ENCODE measurements at places on chromosomes 3 and 15.

DNA sequence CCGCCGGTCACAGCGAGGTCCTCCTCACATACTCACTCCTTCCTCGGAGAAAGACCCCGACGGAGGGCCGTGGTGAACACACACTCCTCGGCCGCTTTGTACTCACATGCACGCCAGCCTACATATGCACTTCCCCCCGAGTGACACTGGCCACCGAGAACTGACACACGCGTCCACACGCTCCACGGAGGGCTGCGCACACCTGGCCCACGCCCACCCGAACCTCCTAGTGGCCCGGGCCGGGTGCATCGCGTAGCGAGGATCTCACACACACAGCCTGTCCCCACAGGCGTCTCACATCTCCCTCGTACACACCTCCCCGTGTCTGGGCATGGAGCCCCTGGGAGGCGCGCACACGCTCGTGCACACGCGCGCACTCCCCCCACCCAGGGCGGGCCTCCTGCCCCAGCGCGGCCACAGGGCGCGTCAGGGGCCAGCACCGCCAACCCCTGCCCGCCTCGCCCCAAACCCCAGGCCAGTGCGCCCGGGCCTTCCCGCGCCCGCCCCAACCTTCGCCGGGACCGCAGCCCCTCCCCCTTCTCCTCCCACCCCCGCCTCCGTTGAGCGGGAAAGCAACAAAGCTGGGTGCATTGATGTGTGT lies 411 bp upstream of the C3orf70 start:
- DNase-seq, result no peak

- DNase-seq, result no peak
These were observed 1.2 kb upstream of the LMCD1 start for GRCh38 chr3:8500319-8500988.

DNA sequence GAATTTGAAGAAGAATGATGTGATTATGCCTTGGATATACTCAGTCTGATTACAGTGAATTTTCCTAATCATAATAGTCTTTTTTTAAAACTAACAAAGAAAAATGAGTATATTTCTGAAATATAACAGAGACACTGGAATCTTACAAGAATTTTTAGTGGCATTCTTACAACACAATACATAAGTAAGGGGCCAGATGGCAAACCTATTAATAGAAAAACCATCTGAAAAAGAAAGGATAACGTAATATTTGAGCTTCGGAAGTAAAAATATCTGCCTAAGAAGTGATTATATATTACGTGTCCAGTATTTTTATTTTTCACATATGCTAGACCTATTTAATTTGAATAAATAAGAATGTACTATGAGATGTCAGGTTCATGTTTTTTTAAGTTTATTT lies 452.8 kb downstream of the NAALADL2 start:
- no peak for DNase-seq

DNA sequence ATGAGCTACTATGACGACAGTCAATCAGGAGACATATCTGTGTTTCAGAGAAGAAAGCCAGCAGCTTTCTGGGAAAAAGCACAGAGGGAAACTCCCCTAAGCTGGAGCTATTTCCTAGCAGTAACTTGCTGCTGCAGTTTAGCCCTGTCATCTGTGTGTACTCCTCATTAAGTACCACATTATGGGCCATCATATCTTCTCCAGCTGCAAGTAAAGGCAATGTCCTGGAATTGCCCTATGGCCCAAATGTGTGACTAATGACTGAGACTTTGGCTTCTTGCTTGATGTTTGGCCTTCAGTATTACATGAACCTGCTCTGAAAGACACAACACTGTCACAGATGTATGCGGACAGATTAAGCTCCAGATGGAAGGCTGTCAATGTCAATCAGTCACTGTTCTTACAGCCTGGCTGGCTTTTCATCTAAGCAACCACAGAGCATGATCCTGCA lies 190.8 kb downstream of the FHIT start:
- no peak for DNase-seq

GRCh38 chr3:99757966-99758365 lies 59.7 kb upstream of the CMSS1 start:
- DNase-seq, result no peak

DNA sequence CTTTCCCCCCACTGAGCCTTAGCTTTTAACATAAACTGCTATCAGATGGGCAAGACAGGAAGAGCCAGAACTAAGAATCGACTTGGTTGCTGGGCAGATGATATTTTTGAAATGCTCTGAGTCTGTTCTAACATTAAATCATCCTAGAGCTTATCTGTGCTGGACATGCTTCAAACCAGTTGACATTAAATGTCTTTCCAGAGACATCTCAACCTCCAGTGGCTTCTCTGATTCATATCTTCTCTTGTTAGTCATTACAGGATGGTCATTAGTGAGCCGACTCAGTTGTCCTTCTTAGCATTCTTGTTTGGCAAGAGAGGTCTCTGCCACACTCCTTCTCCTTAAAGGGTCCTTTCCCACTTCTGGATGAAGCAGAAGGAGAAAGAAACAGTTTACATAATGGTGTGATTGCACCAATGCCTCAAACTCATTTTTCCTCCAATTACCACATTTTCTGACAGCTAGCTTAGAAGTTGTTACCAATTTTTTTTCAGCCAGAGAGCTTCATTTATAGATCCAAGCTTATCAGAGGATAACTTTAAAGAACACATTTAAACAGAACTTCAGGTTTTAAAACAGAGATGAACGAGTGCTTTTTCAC lies 21.7 kb upstream of the SYN2 start:
- no peak for DNase-seq

DNA sequence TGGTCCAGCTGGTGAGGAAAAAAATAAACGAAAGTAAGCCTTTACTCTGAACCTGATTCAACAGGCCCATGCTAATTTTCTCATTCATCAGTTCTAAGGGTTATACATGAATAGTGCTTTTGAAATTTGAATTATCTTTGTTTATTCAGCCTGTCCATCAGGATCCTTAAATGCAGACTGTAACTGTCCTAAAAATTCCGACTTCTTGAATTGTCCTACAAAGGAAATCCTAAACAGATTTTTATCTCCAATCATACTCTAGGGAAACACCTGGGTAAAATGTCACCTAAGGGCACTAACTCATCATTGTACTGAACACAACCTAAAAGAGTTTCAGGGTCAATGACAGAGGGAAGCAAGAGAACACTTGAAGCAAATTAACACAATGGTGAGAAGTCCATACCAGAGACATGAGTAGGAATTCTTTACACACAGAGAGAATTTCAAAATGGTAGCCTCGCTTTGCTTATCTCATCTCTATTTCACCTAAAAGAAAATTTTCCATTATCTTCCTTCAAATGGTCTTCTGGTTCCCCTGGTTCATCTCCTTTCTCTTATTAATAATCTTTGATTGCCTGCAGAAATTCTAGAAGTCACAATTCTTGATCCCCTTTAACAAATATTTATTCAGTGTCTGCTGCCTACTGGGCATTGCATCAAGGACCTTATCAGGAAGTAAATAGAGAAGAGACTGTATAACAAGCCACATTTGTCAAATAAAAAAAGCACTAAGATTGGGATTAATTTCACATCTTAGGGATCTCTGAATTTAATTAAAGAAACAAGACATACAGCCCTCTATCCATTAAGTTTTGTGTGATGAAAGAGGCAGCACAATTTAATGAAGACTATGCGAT lies 182.7 kb downstream of the MEIS2 start:
- no peak for DNase-seq

- no peak for DNase-seq
These were observed 12.2 kb downstream of the ZFAND6 start for GRCh38 chr15:80071652-80072051.

DNA sequence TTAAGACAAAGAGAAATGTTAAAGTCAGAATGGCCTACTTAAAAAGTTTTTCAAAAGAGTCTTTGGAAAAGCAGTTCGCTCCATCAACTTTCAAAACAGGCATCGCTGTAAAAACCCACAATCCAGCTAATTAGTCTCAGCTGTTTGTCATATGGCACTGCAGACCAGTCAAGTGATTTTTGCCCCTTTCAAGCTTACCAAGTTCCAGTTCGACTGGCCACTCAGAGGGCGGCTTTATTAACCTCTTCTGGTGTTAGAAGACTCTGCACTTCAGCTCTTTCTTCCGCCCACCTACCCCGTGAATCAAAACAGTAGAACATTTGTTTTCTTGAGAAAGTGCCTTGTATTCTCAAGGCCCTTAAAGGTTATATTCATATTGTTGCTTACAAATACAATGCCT lies 19.3 kb downstream of the RAB27A start:
- no peak for DNase-seq

DNA sequence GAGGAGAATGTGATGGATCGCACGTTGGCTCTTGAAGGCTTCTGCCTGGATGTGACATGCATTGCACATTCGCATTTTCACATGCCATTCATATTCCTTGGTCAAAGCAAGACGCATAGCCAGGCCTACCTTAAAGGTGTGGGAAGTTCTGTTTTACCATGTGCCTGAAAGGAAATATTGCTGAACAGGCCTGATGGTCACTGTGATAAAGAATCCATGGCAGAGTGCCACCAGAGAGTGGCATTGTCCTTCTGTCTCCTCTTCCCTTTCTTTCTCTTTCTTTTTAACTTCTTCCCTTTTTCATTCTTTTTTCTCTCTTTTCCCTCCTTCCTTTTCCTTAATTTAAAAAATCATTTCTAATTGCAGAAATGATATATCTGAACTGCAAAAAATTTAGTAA lies 15.9 kb upstream of the MITF start:
- no peak for DNase-seq

- no peak for DNase-seq
These were observed 7.2 kb downstream of the UROC1 start for GRCh38 chr3:126510308-126510910.

- no peak for DNase-seq
These were observed 181.6 kb downstream of the CFAP20DC start for GRCh38 chr3:58868097-58868779.

GRCh38 chr3:7309641-7310102 lies 448.8 kb downstream of the GRM7 start:
- DNase-seq, result no peak

DNA sequence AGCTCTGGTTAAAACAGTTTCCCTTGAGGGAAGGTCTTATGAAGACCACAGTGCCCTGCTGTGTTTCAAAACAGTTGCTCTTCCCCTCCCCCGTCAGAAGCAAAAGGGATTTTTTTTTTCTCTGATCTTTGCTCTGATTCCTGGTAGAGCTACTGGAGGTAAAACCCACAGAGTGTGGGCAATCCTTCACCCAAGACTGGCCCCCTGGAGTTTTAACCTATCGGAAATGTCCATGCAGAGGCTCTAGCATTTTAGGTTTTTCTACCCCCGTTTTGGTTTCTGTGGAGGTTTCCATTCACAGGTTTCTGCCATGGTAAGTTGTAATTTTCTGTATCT lies 27.7 kb downstream of the GRM2 start:
- no peak for DNase-seq

DNA sequence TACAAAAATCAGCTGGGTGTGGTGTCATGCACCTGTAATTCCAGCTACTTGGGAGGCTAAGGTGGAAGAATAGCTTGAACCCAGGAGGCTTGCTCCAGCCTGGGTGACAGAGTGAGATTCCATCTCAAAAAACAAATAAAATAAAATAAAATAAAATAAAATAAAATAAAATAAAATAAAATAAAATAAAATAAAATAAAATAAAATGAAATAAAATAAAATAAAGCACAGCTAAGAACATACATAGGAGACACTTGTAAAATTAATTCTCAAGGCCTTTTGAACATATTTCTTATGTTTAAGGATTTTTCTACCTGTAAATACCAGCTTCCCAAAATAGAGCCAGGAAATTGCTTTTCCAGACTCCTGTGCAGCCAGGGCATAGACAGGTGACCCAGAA lies 703.0 kb downstream of the ZPLD1 start:
- no peak for DNase-seq

GRCh38 chr15:64842986-64843561 lies 1.4 kb downstream of the PLEKHO2 start:
- no peak for DNase-seq

DNA sequence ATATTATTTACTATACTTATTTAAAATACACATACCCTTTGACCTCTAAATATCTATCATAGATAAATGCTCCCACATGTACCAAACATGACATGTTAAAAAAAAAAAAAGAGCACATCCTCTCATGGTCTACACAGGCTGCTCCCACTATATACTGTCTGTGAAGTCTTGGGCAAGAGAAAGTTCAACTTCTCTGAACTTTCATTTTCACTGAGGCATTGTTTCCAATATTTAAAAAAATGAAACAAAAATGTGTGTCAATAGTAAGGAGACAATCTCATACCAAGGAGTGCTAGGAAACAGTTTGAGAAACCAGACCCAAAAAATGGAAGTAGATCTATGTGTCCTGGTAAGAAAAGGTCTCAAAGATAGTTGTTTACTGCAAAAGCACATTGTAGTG lies 29.3 kb downstream of the SLC4A7 start:
- DNase-seq, result no peak

GRCh38 chr3:46702246-46703012 lies 1.2 kb downstream of the TMIE start:
- DNase-seq, result no peak

GRCh38 chr3:33729993-33730392 lies 11.9 kb upstream of the CLASP2 start:
- no peak for DNase-seq

GRCh38 chr15:80151148-80151547 lies 1.7 kb upstream of the FAH start:
- no peak for DNase-seq

GRCh38 chr15:55768670-55769185 lies 25.8 kb upstream of the PRTG start:
- no peak for DNase-seq

Data from NCI-H2107 (cell line).